Stimulated activated CD8-positive, alpha-beta memory T cell treated with anti-CD3 and anti-CD28 coated beads, Interleukin-2, amount 100 ng/mL, for 48 hours (primary cell): ENCODE measurements at places on chromosomes 12 and 14.

- DNase-seq = no peak
These were observed 17.8 kb upstream of the PDE3A start for GRCh38 chr12:20350495-20350894.

DNA sequence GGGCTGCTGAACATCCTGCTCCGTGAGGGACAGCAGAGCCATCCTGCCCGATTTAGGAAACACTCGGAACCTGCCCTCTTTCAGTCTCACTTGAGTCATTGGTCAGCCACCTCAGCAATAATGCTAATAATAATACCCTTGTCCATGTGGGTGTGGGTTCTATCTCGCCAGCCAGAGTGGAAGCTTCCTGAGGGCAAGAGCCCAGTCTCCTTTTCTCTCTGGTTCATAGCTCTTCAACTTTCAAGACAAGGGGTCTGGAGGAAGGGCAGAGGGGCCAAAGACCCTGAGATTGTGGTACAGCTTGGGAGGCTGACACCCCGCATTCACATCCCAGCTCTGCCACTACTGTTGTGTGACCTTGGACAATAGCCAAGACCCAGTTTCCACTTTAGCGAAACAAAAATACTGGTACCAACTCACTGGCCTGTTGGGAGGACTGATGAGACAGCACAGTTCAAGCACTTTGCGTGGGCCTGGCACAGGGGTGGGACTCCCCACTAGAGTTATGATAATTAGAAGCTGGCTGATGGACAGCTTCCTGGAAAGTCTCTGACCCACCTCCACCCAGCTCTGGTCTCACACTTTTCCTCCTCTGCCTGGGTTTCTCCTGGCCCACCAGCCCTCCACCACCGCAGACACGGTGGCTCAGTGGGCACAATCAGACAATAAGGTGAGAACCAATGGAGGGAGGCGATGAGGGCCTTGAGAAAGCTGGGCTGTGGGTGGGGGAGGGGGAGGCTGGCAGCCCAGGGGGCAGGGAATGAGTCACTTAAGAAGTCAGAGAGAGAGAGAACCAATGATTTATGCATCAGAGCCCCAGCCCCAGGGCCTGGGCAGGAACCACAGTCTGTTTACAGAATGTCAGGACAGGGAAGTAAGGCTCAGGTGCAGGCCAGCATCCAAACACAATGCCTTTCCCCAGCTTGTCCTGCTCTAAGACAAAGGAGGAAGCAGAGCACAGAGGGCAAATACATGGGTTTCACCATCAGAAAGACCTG is 9.6 kb downstream of the FAIM2 start:
- no peak for DNase-seq

- no peak for DNase-seq
These were observed 66.7 kb upstream of the STXBP6 start for GRCh38 chr14:25116607-25117006.

DNA sequence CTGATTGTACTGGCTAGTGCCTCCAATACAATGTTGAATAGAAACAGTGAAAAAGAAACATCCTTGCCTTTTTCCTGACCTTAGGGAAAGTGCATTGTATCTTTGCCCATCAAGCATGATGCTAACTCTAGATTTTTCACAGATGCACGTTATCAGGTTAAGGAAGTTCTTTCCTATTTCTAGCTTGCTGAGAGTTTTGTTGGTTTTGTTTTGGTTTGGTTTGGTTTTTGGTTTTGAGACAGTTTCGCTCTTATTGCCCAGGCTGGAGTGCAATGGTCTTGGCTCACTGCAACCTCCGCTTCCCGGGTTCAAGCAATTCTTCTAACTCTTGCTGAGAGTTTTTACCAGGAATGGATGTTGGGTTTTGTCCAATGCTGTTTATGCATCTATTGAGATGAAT is 89.0 kb downstream of the BRMS1L start:
- DNase-seq = no peak

DNA sequence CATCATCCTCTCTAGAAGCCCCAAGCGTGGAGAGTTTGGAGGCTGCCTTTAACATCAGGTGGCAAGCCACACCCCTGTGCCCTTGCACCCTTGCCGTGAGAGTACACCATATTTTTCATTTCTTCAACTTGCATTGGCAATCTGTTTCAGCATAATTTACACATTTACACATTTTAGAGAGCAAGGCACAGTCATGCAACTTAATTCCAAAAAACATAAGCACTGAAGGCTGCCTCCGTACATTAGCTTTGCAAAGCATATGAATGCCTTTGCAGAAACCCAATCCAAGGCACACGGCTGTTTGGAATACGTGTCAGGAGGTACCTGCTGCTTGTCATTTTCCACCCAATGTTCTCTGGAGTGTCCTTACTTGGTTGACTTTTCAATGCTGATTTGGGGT is 833.1 kb downstream of the VRK1 start:
- DNase-seq = no peak

- no peak for DNase-seq
These were observed 9.3 kb upstream of the TWF1 start for GRCh38 chr12:43815416-43815815.
